ENCODE measurements at places on chromosomes 6 and 20.

DNA sequence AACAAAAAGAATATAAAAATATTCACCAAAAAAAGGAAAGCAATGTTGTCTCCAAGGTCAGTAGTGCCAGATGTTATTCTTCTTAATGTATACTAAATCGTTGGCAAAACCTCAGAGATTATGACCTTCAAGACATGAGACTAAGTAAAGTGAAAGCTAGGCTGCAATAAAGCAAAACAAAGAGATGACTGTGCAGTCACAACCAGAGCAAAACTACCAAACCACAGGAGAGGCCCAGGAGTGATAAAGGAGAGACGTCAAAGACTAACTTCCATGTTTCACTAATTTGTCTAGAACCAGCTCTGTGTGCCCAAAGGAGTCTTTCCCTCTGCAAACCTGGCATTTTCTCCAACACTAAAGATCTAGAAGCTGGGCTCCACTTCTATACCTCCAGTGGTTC, 155.9 kb upstream of the POU3F2 start:
- DNase-seq, result no peak

DNA sequence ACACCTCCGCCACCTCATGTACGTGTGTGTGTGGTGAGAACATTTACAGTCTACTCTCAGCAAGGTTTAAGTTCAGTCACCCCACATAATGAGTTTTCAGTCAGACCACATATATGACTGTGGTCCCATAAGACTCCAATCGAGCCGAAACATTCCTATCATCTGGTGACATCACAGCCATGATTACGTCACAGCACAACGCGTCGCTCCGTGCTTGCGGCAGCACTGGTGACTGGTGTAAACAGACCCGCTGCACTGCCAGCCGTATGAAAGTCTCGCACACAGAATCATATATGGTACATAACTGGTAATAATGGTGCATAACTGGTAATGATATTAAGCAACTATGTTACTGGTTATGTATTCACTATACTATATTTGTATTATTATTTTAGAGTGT, 150.7 kb downstream of the DLL1 start:
- DNase-seq, result no peak

DNA sequence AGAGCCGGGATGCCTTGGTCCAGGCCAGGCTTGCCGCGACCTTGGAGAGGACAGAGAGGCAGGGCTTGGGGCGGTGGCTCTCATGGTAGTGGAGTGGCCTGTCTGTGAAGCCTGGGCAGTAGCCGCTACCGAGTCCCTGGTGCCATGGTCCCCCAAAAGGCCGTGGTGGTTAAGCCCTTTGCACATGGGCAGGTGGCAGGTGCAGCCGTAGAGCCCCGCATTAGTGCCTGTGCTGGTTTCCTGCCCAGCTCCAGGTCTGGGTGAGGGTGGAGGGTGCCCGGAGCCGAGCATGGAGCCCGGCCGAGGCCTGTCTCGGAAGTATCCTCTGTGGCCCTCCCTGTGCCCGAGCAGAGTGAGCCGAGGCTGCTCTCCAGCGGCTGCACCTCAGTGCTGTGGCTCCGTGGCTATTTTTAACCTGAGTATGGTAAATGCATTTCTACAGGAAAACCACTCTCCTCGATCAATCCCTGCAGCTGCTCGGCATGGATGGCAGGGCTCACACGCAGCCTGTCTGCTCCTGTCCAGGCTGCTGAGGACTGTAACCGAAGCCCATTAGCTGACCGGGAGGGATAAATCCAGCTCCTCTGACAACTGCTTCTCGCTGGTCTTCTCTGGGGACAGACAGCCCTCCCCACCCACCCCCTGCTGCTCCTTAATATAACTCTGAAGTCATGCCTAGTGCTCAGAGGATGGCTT, 36.3 kb upstream of the GATA5 start:
- no peak for DNase-seq

DNA sequence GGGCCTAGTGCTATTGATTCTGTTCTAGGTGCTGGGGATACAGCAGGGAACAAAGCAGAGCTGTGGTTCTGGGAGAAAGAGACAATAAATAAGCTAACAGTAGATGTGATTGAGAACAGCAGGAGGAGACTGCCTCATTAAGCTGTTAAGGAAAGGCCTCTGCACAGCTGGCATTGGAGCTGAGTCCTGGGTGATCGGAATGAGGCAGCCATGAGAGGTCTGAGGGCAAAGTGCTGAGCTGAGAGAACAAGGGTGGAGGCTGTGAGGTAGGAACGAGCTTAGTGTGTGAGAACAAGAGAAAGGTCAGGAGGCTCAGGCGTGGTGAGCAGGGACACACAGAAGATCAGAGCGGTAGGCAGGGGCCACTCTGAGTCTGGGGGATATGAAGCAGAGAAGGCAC, 18.3 kb downstream of the DDX27 start:
- no peak for DNase-seq

- peak; percentile 4 for DNase-seq
Measured at GRCh38 chr6:134035823-134036296, 16.6 kb downstream of the SLC2A12 start.

- no peak for DNase-seq
Measured at GRCh38 chr20:61203320-61203719, 48.7 kb upstream of the CDH4 start.

DNA sequence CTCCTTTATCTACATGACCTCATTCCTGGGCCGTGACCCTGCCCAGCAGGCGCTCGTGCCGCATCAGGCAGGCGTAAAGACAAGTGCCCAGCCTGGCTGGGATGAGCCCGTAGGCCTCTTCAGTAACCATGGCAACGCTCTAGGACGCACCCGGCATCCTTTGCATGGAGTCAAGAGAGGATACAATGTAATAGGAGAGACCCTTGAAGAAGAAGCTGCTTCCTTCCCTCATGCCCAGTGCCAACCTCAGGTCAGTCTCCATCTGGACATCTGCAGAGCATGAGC, 5.0 kb upstream of the LSM14B start:
- no peak for DNase-seq

- DNase-seq, result peak; percentile 32
Measured at GRCh38 chr20:10217721-10218410, 764 bp upstream of the SNAP25 start.

- DNase-seq, result no peak
Measured at GRCh38 chr6:41935685-41936072, 5.9 kb downstream of the CCND3 start.

GRCh38 chr6:105510746-105511145, 107.9 kb upstream of the PREP start:
- DNase-seq, result no peak

DNA sequence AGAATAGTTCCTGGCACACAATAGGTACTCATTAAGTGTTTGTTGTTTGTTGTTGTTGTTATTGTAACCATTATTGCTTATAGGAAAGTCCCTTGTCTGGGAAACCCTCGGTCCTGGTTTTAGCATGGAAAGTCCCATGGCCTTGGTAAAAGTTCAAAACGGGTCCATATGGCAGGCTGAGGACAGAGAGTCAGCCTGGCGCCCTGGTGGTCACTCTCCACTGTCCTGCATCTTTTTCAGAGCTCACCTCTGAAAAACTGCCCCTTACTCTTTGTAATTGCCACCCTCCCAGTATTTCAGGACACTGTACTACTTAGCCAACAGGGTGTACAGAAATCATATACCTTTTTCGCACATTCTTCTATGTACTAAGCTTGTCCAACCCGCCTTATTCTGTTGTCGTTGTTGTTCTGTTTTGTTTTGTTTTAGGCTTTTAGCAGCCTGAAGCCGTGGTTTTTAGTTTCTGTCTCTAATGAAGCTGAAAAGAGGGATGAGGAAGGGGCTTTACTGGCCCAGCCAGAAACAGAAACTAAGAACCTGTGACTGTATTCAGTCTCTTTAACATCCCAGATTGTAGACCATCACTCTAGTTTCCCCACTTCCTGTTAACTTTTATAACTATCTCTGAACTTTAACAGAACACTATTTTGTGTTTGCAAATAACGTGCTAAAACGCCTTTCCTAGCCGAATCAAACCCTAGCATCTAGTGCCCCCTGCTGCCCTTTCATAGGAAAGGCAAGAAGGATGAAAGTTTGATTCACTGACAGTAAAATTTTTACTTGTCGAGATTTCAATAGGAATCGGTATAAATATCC, 7.6 kb upstream of the TMEM14A start:
- DNase-seq, result peak; percentile 60
